ENCODE measurements at places on chromosomes 4 and X.

DNA sequence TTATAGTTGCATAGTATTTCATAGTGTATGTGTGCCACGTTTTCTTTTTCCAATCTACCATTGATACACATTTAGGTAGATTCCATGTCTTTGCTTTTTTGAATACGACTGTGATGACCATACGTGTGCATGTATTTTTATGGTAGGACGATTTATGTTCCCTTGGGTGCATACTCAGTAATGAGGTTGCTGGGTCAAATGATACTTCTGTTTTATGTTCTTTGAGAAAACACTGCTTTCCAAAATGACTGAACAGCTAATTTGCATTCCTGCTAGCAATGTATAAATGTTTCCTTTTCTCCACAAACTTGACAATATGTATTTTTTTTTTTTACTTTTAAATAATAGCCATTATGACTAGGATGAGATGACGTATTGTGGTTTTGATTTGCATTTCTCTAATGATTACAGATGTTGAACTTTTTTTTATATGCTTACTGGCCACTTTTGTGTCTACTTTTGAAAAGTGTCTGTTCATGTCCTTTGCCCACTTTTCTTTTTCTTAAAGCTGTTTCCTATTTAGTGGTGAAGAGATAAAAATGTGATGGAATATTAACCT, 969.5 kb upstream of the NDST4 start:
- no peak for DNase-seq

DNA sequence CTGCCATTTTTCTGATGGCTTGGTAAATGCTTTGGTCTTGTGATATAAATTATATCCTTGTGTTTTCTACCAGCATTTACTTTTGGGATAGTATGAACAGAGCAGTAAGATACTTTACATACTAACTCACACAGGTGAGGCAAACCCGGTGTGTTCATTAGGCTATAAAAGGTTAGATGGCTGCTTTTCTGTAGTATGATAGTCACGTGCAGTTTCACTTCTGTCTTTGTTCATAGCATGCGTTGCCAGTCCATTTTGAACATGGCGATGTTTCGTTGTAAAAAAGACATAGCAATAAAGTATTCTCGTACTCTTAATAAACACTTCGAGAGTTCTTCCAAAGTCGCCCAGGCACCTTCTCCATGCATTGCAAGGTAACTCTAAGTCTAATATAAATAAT, 88.4 kb downstream of the KLHL8 start:
- no peak for DNase-seq

GRCh38 chr4:8762356-8762755, 109.3 kb downstream of the HMX1 start:
- DNase-seq: no peak

GRCh38 chrX:79169484-79169883, 25.0 kb downstream of the GPR174 start:
- DNase-seq: no peak

DNA sequence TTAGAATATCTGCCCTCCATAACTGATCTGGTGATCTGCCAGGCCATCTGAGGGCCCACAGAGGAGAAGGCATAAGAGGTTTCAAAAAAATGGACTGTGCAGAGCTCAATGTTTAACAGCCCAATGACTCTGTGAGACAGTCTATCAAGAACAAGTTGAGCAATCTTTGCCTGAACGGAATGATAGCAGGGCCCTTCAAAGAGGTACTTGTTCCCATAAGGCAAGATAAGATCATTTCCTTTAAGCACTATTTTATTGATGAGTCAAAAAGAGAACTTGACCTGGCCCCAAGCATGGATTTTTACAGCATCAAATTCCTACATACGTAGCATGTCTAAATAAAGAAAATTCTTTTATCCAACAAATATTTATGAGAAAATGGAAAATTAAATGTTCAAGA, 182.8 kb downstream of the IDS start:
- DNase-seq: no peak

Measured in stimulated activated CD8-positive, alpha-beta memory T cell treated with anti-CD3 and anti-CD28 coated beads, Interleukin-7, amount 100 ng/mL, for 1 hour (primary cell).